ENCODE measurements at places on chromosomes 4 and X.
A peak's percentile ranks its signal among the peaks of the same experiment; 100 is the strongest.

GRCh38 chr4:13597141-13597540 is 30.4 kb downstream of the BOD1L1 start:
- DNase-seq: no peak

GRCh38 chr4:163269166-163269565 is 63.2 kb downstream of the NPY1R start:
- no peak for DNase-seq

GRCh38 chrX:51891821-51892551 is 1.4 kb upstream of the MAGED1 start:
- peak; percentile 92 for DNase-seq

- DNase-seq: peak; percentile 24
These were observed 58.3 kb downstream of the KCNIP4 start for GRCh38 chr4:21890231-21890630.

DNA sequence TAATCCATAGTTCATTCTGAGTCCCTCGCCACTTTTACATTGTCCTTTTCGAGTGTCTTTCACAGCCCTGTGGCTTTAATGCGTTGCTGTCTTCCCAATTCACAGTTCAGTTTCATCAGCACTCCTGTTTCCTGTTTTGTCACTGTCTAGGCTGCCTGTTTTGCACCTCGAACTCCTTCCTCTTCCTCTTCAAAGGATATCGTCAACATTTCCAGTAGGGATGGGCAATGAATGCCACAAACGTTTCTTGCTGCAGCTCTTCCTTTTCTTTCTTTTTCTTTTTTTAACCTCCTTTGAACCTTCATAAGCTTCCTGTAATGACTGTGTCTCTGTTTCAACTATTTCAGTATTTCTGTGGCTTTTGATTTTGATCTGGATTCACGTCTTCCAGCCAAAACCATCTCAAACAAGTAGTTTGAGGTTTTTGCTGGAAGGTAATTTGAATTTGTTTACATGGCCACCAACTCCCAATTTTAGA is 105.4 kb downstream of the ANXA3 start:
- peak; percentile 19 for DNase-seq

DNA sequence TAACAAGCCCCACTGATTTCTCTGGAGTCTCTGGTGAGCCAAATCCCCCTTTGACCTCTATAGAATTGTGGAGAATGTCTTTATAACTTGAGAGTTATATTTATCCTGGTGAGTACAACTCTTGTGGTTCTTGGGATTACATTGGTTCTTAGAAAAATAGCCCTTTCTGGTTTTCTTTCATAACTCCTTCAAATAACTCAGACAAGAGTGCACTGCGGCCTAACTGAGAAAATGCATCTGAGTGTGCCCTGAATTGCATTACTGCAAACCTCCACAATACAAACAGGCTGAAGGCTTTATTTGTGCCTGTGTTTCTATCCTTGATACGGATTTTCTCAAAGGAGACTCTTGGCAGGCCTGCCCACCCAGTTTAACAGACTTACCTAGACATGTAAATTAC is 2.7 kb downstream of the BEX3 start:
- DNase-seq: no peak

- DNase-seq: no peak
These were observed 22.5 kb downstream of the GABRA3 start for GRCh38 chrX:152428596-152428995.

DNA sequence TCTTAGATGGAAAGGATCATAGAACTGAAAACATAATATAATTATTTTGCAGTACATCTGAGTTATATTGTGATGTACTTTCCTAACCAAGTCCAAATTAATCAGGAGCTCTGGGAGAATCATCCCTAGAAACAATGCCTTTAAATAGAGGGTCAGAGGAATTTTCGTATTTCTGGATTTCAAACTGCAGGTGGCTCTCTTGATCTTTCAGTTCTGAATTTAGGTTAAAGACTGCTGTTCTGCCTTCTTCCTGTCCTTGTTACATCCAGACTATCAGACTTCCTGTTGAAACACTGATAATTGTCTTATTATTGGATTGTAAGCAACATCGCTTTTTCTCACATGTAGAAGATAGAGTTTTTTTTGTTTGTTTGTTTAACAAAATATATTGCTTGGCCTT is 142.7 kb downstream of the RPA4 start:
- DNase-seq: no peak

GRCh38 chr4:5409972-5410618 is 298.3 kb downstream of the EVC2 start:
- no peak for DNase-seq

DNA sequence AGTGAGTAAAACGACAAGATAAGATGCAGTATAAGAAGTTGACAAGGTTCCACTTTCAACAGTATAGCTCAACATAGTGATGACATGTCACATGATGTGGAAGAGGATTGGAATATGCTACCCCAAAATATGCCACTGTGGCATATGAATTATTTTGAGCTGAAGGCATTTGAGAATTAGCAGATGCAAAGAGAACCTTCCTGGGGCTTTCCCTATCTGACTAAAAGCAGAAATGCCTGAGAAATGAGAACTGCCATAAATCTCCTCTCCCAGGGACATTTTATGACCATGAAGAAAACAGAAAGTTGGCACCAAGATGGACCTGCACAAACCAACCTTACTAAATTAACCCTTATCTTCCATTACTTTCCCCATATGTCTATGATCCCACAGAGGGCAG is 24.8 kb downstream of the CDKN2AIP start:
- no peak for DNase-seq

DNA sequence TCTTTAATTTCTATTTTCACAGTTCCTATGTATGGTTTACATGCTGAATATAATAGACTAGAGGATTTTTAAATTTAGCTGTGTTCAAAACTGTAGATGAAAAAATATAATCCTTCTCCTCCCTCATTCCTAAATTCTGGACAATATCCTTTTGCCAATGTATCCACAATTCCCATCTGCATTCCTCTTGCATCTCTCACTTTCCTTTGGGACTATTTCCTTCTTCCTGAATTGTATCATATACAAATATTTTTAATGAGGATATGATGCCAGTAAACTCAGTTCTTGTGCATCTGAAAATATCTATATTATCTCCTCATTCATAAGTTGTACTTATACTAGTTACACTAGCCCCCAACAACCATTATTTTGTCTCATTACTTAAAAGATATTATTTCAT is 46.7 kb downstream of the DDX60L start:
- DNase-seq: peak; percentile 64

GRCh38 chrX:123436512-123437136 is 252.5 kb downstream of the GRIA3 start:
- DNase-seq: no peak

- DNase-seq: peak; percentile 60
These were observed 65.2 kb upstream of the LNX1 start for GRCh38 chr4:53656421-53656981.

GRCh38 chrX:153423652-153424051 is 12.4 kb downstream of the ZFP92 start:
- DNase-seq: no peak

DNA sequence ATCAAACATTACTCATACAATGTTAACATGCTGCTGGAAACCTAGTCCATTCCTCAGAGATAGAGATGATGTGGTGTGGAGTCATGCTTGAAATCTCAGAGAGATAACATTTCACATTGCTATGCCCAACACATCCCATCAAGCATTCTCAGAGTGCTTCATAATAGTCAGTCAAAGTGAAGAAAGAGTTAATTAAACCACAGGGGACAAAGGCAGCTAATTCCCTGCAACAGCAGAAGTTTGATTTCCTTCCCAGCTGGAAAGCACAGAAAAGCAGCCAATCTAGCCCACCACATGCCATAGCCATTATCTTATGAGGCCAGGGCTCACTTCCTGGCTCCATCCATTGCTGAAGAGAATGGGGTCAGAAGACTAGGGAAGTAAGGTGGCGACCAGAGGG is 8.9 kb downstream of the KDR start:
- peak; percentile 33 for DNase-seq

DNA sequence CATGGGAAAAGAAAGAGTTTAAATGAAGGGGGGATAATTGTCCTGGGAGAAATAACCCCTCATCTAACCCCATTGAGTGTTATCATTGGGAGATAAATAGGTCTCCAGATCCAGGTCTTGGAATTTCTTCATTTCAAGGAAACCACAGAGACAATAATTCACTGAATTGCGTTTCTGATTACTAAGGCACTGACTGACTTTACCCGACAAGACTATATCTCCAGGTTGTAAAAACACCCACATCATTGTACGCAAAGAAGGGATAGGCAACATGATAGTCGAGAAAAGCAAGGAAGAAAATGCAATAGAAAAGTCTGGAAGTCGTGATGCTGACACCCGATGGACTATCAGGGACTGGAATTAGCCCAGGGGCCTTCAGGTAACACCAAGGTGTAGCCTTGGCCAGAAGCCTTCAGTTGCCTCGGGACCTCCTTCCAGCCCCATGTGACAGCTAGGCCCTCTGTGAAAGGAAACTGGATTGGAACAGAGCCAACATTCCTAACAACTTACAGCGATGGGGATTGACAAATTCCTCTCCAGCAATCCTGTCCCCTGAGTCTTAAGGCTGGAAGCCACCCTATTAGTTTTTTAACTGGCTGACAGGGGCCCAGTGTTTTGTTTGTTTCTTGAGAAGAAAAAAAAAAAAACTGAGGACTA is 46.5 kb upstream of the RAB9B start:
- DNase-seq: peak; percentile 81

GRCh38 chr4:120218981-120219380 is 152.3 kb upstream of the MAD2L1 start:
- peak; percentile 10 for DNase-seq

DNA sequence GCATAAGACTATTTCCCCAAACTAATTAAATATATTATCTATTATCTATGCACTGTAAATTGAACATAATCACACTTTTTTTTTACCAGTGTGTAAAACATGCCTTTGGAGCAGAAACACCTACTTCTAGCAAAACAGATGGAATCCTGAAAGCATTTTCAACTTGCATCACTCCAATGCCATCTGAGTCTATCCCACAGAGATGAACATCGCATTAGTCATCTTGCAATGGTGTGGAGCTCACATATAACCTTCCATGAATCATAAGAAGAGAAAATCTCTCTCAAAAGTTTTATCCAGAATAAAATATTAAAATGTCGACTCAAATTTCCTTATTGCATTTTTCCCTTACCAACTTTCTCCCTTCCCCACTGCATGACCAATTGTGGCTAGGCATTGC is 406.7 kb upstream of the ACTRT1 start:
- DNase-seq: peak; percentile 82

GRCh38 chr4:187183826-187184225 is 460.2 kb upstream of the FAT1 start:
- peak; percentile 47 for DNase-seq

DNA sequence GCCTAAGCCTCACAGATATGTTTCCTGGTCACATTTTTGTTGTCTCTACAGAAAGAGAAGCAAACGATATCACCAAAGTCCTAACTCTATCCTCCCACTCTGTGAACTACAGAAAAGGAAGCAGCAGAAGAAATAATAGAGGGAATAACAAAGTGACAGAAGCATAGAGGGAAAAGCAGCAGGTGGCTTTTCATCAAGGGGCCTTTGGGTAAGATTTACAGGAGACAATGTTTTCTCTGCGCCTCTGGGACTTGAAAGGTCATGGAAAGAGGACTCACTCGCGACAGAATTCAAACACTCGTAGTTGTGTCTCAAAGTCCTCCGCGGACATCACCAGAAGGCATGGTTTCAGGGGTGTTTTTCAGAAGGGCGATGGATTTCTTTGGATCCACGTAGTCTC is 66.1 kb downstream of the SORBS2 start:
- no peak for DNase-seq

- peak; percentile 3 for DNase-seq
These were observed 507.9 kb downstream of the MID1IP1 start for GRCh38 chrX:39309018-39309635.

DNA sequence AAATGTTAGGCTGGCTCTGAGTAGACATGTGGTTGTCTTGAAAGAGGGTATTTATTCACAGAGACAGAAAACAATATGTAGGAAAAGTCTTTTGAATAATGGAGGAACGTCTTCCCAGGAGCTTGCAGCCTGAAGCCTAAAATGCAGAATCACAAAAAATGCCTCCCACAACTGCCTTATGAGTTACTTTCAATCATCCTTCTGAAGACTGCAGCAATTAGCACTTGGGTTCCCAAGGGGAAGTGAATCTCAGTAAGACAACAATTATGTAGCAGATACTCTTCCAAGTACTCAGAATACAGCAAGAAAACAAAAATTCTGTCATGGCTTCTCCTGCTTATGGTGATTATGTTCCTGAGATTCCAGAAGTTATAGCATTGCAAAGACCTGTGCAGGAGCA is 166.6 kb upstream of the TBL1X start:
- no peak for DNase-seq

DNA sequence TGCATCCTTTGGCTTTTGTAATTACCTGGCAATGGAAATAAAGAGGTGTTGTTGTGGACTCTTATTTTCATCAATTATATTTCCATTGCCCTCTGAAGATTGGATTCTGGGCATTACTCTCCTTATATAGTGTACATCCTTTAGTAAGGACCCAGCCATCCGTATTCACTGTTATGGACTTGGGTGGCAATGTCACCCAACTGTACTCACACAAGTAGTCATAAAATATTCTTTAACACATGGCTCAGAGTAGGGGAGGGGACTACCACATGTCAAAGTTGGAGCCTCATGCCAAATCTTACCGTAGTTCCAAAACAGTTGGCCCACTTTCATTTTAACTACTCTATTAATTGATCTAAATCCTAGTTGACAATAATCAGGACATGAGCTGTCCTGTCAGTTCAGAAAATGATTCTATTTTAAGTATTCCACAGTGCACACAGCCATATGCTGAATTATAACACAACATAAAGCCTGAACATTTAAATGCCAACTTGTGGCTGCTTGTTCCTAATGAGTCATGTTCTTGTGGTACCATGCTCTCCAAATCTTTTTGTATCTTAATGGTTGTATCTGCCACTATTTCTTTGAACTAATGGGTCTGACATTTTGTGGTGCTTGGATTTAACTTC is 4.9 kb downstream of the FRAS1 start:
- DNase-seq: no peak

GRCh38 chrX:65987811-65988210 is 52.1 kb downstream of the VSIG4 start:
- no peak for DNase-seq

GRCh38 chr4:1927675-1928074 is 56.5 kb downstream of the NSD2 start:
- DNase-seq: peak; percentile 48

DNA sequence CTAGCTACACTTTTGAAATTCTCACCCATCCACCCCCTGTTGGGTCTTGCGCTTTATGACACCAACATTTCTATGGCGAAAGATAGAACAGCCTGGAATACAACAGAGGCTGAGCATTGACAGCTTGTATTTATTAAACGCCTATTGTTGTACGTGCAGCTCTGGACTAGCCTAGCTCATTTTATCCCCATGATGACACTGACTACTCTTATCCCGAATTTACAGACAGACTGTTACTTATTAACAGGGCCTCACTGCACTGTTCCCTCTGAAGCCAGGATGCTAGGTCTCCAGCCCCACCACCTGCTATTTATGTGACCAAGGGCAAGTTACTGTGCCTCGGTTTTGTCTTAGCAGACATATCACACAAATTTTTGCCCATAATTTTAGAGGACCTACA is 1.0 kb upstream of the RFC1 start:
- no peak for DNase-seq

DNA sequence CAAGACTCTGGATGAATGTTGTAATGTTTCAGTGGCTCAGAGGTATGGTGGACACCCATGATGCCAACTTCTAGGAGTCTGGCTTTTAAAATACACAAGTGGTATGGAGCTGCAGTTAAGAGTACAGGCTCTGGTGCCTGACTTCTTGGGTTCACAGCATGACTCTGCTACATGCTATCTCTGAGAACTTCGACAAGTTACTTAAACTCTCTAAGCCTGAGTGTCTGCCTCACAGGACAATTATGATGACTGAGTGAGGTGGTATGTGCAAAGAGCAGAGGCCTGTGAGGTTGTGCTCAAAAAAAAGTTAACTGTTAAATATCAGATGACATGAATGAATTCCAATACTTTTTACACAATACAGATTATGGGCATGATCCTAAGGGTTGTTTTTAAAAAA is 90.9 kb upstream of the SRD5A3 start:
- peak; percentile 78 for DNase-seq
